ENCODE measurements at places on chromosomes 11 and 22. TPM values are rescaled to one million over a fixed set of nuclear protein-coding genes. Genes with fewer than 3 reads are reported as not detected.

- H3K27me3 ChIP-seq: no peaks in the 10 kb centered on the region
- no peak for DNase-seq
- no peak overlapping the region for H3K4me3 ChIP-seq
- no peaks in the 10 kb centered on the region for H3K4me1 ChIP-seq
Measured at GRCh38 chr11:131206671-131207070, 163.7 kb upstream of the NTM start.

- no peak overlapping the region for H3K4me3 ChIP-seq
- H3K4me1 ChIP-seq: no peaks in the 10 kb centered on the region
- no peaks in the 10 kb centered on the region for H3K27me3 ChIP-seq
- H3K27ac ChIP-seq: no peak overlapping the region
- peaks cover 14% of the 10 kb centered on the region for H3K36me3 ChIP-seq
Measured at GRCh38 chr22:43993072-43993760, 30.9 kb upstream of the PARVB start.

GRCh38 chr11:134398644-134399292 is 13.3 kb downstream of the B3GAT1 start:
- H3K36me3 ChIP-seq: no peaks in the 10 kb centered on the region
- no peak overlapping the region for H3K27ac ChIP-seq
- no peak overlapping the region for H3K4me3 ChIP-seq
- peaks cover 3% of the 10 kb centered on the region for H3K27me3 ChIP-seq
- DNase-seq: no peak
- H3K4me1 ChIP-seq: peaks cover 12% of the 10 kb centered on the region

The SMARCB1 gene
- 50.0 TPM for total RNA-seq

The MS4A15 gene
- total RNA-seq: not detected

The CCDC188 gene
- total RNA-seq: not detected

- no peaks in the 10 kb centered on the region for H3K4me1 ChIP-seq
- no peaks in the 10 kb centered on the region for H3K36me3 ChIP-seq
- no peak overlapping the region for H3K27ac ChIP-seq
- DNase-seq: no peak
Measured at GRCh38 chr11:47131136-47131535, 45.5 kb downstream of the ARFGAP2 start.

GRCh38 chr11:78647986-78648875 is 73.6 kb upstream of the NARS2 start:
- H3K27me3 ChIP-seq: no peaks in the 10 kb centered on the region
- H3K4me1 ChIP-seq: no peaks in the 10 kb centered on the region
- H3K36me3 ChIP-seq: no peaks in the 10 kb centered on the region
- H3K4me3 ChIP-seq: no peak overlapping the region
- H3K27ac ChIP-seq: no peak overlapping the region
- DNase-seq: no peak

DNA sequence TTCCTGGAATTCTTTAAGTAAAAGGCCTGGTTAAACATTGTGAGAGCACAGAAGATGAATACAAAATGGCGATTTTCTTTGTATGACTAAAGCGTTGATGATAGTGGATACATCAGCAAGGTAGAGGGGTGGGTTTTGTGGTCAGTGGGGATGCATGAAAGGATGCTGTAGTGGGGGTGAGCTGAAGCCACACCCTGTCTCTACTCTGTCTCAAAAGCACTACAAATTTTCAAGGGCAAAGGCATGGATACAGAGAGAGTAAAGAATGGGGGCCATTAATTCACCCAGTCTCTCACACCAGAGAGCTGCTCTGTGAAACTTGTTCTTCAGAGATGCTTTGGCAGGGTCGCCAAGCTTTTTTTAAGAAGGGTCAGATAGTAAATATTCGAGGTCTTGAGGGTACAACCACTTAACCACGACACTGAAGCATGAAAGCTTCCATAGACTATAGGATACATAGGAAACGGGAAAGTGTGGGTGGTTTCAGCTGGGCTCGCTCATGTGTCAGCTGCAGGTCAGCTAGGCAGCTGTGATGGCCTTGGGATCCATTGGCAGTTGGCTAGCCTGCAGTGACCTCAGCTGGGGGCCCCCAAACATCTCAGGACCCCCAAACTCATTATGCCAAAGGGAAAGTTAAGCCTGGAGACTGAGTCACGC is 8.3 kb downstream of the TMEM138 start:
- peak overlapping the region; percentile 11 for H3K27ac ChIP-seq
- H3K36me3 ChIP-seq: peaks cover 24% of the 10 kb centered on the region
- DNase-seq: no peak
- H3K4me3 ChIP-seq: no peak overlapping the region
- no peaks in the 10 kb centered on the region for H3K4me1 ChIP-seq

The HTR3A gene
- not detected for total RNA-seq

GRCh38 chr11:21634491-21634890 is 558.4 kb upstream of the ANO5 start:
- no peaks in the 10 kb centered on the region for H3K36me3 ChIP-seq
- no peaks in the 10 kb centered on the region for H3K4me1 ChIP-seq

DNA sequence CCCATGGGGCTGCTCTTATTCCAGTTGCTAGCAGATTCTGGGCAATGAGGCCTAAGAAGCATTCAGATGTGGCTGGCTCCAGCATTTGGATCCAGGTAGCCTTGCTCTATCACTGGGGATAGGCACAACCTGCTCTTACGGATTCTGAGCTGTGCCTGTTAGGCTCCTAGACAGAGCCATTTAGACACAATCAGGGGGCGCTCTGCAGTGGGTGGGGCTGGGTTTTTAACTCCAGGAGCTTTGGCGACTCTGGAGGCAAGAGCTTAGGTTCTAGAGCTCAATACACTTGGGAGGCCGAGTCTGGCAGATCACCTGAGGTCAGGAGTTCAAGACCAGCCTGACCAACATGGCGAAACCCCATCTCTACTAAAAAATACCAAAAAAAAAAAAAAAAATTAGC is 32.0 kb downstream of the KCNC1 start:
- H3K36me3 ChIP-seq: no peaks in the 10 kb centered on the region
- no peak overlapping the region for H3K4me3 ChIP-seq
- H3K4me1 ChIP-seq: no peaks in the 10 kb centered on the region
- no peak overlapping the region for H3K27ac ChIP-seq
- DNase-seq: no peak

All from thoracic aorta (tissue), 2 donors.